HCEC 1CT (cell line): ENCODE measurements at places on chromosomes 1 and 21.

DNA sequence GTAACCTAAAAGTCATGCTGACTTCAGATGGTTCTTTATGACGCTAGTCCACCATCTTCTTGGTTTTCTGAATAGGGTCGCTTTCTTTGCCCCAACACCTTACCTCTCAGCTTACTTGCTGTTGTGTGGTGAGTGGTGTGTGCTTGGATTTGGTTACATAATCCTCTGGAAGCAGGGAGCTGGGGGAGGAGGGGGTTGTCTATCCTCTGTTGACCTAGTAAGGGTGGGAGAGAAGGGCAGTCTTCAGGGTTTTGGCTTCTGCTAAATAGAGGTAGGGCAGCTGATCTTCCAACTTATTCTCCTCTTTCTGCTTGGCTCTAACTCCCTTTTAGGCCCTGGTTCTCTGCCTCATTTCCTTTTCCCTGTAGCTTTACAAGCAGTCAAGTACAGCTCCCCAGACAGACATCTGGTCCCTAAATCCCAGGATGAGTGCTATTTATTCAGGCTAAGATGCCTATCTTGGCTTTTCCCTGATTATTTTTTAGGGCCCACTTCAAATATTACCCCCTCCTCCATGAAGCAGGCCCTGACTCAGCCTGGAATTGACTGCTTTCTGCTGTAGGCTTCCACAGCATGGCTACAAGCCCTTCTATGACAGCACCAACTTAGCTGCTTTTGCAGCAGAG is 6.4 kb upstream of the REN start:
- no peak for DNase-seq

GRCh38 chr1:47564570-47564969 is 126.7 kb downstream of the FOXD2 start:
- no peak for DNase-seq

GRCh38 chr1:169107603-169108208 is 1.2 kb downstream of the ATP1B1 start:
- peak; percentile 48 for DNase-seq

GRCh38 chr1:60950224-60951063 is 131.9 kb upstream of the NFIA start:
- DNase-seq, result no peak

DNA sequence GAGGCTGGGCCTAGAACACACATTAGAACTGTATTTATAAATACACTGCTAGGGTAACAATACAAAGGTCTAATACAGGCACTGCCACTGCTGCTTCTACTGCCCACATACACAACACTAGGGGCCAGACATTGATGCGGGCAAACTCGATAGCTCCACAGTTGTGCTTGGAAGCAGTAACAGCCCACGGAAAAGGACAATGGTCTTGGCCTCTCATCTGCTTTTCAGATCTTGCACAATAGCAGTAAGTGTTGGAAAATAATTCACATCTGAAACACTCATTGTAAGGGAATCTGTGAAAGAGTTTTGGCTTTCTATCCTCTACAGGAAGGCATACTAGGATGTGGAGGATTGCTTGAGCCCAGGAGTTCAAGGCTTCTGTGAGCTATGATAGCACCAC is 6.9 kb upstream of the SPOCD1 start:
- DNase-seq, result no peak

DNA sequence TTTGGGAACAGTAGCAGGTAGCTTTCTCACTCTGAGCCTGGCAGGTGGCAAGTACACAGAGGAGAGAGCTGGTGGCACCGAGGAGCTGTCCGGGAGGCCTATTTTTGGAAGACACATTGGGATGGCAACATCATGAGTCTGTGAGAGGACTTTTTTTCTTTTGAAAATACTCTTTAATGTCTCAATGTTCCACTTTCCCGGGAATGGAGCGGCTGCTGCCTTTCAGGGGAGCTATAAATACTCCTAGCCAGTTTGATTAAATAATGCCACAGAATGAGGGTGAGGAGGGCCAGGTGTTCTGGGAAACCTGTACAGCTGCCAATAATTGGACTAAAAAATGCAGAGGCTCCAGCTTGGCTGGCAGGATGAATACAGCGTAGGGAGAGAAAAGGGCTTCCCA is 93.3 kb upstream of the COG2 start:
- no peak for DNase-seq

GRCh38 chr1:65209005-65209885 is 61.2 kb downstream of the AK4 start:
- peak; percentile 42 for DNase-seq

DNA sequence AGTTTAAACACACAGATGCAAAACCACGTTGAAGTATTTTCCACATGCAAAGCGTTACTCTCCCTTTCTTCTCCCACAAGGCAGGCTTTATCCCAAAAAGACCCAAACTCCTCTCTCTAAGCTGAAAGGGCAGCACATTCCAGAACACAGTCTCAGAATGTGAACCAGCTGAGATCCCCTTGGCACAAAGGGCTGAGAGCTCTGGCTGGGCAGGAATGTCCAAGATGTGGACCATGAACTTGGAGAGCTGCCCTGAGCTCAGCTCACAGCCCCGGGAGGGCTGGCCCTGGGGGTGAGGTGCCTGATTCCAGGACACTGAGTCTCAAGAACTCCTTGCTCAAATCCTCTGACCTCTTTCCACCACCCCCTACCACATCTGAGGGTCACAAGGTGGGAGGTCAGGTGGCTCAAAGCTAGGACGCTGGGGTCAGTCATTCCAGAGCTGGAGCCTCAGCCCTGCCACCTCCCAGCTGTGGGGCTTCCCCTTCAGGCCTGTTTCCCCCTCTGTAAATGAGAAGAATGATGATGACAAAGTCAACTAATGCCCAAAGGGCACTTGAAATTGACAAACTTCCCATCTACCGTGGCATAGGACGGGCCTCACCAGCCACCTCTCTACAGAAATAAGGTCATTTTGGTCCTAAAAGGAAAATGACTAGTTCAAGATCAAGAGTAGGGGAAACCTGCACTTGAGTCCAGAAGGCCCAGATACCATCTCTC is 11.5 kb downstream of the ALDH4A1 start:
- DNase-seq, result no peak

GRCh38 chr1:153929981-153930948 is 7.5 kb upstream of the GATAD2B start:
- DNase-seq, result no peak

DNA sequence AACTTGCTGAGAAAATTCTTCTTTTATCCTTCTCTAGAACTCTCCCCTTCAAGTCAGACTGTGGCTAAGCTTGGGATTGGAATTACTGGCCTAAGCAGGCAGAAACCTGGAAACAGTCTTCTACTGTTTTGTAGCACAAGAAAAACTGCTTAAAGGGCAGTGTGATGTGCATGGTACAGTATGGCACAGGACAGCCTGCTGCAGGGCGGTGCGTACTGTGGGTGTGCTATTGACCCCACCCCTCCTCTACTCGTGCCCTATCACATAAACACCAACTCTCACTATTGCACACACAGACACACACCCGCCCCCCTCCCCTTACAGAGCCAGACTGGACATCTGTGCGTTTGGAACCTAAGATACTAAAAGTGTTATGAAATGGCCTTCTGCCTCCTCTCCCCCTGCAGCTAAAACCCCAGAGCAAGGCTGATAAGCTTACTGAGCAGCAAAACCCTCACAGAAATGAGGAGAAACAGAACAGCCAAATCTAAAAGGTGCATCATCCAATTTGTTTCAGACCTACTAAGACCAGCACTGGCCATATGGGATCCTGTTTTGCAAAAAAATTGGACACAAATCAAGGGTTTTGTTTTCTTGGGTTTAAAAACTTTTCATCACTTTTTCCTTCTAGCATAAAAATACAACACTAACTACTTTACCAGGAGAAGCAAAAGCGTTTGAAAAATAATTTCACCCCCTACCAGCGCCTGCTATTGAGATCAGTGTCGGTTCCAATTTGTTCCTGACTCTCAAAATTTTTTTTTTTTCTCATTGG is 355.8 kb upstream of the LYPLAL1 start:
- DNase-seq, result no peak

- no peak for DNase-seq
Measured at GRCh38 chr1:10185759-10186158, 24.6 kb upstream of the KIF1B start.

GRCh38 chr1:8193840-8194406 is 124.0 kb upstream of the SLC45A1 start:
- DNase-seq, result no peak

GRCh38 chr1:42479621-42480020 is 16.5 kb downstream of the CCDC30 start:
- DNase-seq, result peak; percentile 47

DNA sequence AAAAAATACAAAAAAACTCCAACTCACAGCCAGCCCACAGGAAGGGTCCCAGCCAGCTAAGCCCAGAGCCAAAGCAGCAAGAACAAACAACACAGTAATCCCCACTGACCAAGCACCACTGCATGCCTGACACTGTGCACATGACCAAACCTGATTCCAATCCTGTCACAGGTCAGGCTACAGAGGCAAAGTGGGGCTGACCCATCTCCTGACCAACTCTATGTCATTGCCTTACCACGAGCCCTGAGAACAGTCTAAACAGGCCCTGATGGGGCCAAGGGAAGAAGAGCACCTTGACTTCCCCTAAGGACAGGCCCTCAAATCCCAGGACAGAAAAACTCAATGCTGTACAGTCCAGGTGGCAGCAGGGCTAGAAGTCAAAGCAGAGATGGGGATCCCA is 2.4 kb downstream of the LSS start:
- peak; percentile 1 for DNase-seq

GRCh38 chr1:5886140-5886483 is 106.1 kb downstream of the NPHP4 start:
- no peak for DNase-seq

DNA sequence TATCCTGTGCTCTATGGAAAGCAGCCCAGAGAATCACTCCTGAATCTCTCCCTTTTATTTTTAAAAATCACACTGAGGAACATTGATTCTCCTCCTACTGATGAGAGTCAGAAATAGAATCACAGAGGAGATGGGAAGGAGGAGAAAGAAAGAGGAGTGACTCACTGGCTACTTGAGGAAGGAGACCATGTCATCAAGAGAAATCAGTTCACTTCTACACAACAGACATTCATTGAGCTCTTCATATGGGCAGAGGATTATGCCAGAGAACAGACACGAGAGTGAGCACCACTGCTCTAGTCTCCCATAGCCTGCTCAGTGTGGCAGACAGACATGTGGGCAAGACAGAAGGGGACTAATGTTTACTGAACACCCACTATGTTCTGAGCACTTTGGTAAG is 44.2 kb downstream of the RAB3B start:
- DNase-seq, result no peak

GRCh38 chr1:7315946-7316345 is 455.1 kb upstream of the VAMP3 start:
- DNase-seq, result no peak

DNA sequence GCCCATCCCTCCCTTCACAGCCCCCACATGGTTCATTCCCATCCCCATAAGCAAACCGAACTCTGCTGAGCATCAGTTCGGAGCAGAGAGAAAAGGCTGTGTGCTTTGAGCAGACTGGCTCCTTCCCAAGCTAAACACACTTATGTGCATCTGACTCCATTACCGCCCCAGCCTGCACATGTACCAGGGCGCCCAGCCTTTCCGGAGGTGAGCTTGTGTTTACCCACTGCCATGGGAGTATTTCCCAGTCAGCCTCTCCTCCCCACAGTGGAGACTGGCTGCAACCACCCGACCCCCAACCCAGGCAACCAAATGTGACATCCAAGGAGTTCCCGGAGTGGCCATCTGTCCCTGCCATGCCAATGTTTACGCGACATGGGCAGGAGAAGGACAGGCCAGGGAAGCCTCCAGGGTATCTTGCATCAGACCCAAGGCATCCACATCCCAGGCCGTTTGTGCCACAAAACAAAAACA is 9.4 kb downstream of the TIAM1 start:
- no peak for DNase-seq

DNA sequence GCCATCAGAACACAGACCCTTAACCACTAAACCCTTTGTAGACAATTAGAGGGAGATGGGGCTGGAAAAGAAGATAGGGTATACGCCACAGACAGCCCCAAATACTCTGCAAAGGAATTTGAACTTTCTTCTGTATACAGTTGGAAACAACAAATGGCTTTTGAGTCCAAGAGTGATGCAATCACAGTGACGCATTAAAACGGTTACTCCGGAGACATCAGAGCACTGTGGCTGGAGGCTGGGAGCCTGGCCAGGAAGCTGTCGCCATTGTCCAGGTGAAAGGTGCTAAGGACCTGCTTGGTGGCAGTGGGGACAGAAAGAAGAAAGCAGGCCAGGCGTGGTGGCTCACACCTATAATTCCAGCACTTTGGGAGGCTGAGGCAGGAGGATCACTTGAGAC is 4.2 kb downstream of the FLAD1 start:
- DNase-seq, result no peak

DNA sequence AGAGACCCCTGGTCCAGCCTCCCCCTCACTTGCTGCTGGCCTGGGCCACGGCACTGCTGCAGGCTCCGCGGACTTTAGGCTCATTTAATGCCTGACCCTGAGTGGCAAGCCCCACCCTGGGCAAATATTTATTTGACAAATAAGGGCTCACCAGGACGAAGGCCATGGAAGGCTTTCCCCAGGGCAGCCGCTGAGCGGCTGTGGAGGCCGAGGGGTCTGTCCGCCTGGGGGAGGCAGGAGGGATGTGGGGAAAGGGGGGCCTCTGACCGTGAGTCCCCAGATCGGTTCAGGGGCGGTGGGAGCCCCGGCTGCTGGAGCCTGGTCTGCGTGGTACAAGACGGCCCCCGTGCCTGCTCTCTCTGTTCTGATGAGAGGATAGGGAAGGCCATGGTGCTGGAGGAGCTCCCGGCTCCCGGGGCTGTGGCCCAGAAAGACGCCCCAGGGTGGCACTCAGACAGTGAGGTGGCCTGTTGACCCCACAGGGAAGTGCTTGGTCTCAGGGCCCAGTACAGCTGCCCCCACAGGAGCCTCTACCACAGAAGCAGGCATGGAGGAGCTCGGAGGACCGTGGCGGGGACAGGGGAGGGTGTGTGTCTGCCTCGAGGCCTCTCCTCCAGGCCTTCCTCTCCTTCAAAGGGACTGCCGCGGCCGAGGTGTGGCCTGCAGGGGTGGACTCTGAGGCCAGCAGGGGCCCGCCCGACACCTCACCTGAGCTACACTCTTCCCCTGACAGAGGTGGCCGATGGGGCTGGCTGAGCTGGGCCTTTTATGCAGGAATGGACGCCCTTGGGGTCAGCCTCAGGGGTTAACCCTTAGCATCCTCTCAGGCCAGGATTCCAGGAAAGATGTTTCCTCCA is 9.1 kb upstream of the C1orf159 start:
- no peak for DNase-seq

- DNase-seq, result no peak
Measured at GRCh38 chr1:231871878-231872277, 245.3 kb downstream of the DISC1 start.

DNA sequence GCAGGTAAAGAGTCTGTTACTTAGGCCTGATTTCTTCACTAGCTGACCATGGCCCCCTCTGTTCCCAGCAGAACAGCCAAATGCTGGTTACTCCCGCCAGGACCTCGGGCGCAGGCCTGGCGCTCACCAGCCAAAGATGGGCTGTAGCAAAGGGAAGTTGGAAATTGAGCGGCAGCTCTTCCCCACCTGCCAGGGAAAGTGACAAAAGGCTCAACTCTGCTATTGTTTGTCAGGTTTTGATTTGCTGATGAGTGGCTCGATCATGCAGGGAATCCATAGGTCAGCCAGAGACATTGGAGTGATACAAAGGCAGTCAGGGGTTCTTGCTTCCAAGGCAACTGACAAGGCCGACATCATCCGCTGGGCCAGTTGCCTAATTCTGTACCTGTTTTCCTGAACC is 120.1 kb downstream of the ASTN1 start:
- no peak for DNase-seq

GRCh38 chr1:186904361-186904760 is 75.6 kb downstream of the PLA2G4A start:
- DNase-seq, result no peak
